ENCODE measurements at places on chromosomes 7 and 10.

DNA sequence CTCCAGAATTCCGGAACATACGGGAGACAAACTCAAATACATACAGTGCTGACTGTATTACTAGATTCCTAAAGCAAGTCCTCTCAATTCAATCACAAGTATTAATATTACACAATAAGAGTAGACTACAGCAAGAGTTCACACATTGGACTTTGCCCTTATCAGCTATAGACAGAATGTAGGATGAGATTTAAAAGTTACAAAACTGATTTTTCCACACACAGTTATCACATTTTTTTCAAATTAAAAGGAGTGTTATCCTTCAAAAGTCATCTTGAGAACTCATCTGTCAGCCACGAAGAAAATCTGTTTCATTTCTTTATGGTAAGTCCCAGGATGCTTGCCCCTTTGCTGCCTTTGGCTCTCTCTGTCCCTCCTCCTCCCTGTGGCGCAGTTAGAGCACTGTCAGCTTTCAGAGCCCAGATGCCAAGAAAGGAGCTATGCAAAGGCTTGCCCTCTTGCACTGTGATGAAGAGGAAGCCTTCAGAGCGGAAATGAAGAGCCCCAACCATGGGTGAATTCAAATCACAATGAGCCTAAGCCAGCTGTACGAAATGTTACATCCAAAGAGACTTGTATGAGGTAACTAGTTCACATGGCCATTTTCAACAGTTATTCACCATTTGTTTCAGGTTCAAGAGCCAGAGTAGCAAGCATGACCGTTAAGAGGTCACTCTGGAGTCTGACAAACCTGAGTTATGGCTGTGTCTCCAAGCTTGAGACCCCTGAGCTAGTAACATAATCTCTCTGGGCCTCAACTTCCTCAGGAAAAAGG lies 10.7 kb downstream of the NCOA4 start:
- DNase-seq: no peak

GRCh38 chr10:131946880-131947279 lies 34.8 kb downstream of the BNIP3 start:
- no peak for DNase-seq

- DNase-seq: no peak
Measured at GRCh38 chr7:81810476-81811155, 40.8 kb upstream of the HGF start.

GRCh38 chr10:34721208-34721840 lies 93.8 kb downstream of the PARD3 start:
- no peak for DNase-seq

DNA sequence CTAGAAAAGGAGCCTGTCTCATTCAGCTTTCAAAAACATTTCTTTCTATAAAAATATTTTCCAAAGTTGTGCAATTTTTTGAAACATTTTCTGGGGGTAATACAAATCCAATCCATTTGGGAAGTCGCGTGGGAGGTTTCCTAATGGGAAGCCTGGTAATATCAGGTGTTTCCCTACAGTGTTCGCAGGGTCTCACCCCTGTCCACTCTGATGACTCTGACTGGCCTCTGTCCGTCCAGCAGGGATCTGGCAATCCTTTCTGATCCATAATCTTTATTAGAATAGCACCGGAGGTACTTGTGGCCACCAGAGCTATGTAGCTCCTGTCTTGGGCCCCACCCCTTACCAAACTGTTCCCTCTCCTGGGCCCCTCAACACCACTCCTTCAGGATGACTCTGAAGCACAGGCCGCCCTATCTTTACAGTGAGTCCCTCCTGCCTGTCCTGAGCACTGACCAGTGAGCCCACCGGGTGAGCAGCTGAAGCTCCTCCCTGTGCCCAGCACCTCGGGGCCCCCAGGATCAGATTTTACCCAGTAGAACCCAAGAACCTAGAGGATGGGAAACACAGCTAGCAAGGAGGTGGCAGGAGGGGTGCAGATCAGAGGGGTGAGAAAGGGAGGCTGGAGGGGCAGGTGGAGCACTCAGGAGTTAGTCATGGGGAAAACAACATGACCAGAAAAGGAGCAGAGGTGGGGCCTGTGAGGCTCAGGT lies 84.8 kb downstream of the PTPRE start:
- no peak for DNase-seq

DNA sequence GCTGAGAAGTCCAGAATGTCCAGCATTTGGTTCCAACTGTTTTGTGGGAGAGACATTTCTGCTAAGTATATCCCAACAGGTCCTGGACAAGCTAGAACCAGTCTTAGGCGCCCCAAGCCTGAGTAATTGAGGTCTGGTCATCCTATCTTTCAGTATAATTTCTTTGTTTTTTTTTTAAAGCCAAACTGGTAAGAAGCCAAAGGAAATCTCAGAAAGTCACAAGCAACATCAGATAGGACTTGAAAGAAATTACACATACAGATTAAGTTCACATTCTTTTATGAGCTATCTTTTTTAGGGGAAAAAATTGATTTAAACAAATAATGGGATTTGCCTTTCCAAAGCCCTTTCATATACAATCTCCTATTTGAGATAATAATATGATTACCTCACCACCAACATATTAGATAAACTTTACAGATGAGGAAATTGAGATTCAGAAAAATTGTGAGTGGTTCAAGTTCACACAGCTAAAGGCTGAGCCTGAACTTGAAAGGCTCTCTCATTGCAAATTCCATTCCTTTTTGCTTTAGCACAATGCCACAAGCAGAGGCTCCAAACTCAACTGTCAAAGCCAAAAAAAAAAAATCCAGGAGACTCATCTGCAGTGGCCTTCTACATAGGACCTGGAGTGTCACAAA lies 15.0 kb downstream of the PDLIM1 start:
- no peak for DNase-seq

- no peak for DNase-seq
Measured at GRCh38 chr7:30859940-30860496, 51.6 kb upstream of the AQP1 start.

DNA sequence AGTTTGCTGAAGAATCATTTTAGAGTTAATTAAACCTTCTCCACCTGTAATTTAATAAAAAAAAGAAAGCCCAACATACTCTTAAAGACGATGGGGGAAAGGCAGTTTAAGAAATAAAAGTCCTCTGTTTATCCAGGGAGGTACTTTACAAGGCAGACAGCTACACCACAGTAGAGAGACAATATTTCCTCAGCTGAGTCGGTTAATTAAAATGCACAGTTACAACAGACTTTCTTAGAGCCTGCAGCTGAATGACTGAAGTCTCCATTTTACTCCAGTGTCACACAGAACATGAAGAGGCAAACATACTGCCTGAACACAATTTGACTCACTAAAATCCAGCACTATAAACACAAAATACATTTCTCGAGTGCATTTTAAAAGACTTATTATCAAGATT lies 15.1 kb downstream of the LRRTM3 start:
- no peak for DNase-seq

GRCh38 chr7:105250239-105250638 lies 138.5 kb downstream of the SRPK2 start:
- DNase-seq: no peak

GRCh38 chr10:131079314-131079713 lies 232.2 kb downstream of the TCERG1L start:
- DNase-seq: no peak

GRCh38 chr7:42931447-42931833 lies 534 bp downstream of the PSMA2 start:
- no peak for DNase-seq

DNA sequence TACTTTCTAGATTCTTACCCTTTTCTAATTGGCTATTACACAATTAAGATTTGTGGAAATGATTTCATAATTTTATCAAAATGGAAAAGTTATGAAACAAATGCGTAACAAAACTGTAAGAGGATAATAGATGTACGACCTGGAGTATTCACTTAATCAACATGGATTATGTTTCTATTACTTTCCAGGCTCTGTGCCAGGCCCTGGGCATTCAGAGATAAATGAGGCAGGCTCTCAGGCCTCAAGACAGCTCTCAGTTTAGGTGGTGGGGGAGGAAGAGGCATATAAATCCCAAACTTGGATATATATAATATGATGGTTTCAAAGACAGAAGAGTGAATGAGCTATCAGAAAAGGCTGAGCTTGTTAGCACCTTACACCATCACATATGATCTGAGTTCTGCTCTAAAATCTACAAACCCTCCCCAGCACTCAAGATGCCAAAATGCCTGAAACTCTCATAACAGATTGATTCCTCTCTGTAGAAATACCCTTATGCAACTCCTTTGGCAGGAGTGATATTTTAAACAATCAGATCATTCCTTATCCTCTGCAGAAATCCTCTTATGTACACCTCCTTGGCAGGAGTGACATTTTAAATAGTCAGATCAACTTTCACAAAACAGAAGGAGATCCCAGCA lies 42.5 kb downstream of the ACBD5 start:
- no peak for DNase-seq

DNA sequence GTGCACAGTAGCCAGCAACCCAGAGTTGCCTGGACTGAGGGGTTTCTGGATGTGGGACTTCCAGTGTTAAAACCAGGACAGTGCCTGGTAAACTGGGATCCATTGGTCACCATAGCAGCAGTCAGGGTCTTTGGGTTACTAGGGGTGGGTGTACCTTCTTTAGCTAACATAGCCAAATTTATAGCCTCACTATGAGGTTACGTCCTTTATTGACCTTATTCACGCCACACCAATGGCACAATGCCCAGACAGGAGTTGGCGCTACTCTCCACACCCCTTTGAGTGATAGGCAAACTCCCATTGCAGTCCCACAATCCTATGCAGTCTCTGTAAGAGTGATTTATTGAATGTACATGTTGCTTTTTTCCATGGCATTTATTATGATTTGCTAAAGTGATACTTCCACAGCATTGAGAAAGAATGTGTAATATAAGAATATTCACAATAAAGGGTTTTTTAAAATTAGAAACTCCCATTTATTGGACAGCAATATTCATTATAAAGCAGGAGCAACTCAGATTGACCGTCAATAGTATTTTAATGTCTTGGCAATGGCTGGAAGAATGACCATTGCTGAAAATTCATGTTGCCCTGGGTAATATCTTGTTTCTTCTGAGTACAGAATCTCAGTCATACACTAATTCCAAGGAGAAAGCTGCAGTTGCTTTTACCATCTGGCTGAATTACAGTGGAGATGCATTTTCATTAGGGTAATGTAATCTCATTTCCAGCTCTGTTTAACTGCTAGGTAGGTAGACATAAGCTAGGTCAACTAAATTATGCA lies 26.1 kb downstream of the IFIT5 start:
- no peak for DNase-seq

DNA sequence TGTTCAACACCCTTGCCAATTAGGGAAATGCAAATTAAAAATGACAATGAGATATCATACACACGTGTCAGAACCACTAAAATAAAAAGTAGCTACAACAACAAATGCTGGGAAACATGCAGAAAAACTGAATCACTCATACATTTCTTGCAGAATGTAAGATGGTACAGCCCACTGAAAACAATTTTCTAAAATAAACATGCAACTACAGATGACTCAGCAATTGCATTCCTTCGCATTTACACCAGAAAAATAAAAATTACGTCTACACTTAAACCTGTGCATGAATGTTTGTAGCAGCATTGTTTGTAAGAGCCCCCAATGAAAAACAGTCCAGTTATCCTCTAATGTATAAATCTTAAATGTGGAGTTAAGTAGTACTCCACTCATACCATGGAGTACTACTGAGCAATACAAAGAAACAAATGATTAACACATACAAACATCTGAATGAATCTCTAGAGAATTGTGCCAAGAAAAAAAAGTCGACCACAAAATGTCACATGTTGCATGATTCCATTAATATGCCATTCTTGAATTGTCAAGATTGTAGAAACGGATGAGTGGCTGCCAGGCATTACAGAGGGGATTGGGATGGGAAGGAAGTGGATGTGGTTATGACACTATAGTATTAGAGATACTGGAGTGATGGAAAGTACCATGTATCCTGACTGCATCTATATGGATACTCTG lies 134.6 kb upstream of the NPSR1 start:
- no peak for DNase-seq

DNA sequence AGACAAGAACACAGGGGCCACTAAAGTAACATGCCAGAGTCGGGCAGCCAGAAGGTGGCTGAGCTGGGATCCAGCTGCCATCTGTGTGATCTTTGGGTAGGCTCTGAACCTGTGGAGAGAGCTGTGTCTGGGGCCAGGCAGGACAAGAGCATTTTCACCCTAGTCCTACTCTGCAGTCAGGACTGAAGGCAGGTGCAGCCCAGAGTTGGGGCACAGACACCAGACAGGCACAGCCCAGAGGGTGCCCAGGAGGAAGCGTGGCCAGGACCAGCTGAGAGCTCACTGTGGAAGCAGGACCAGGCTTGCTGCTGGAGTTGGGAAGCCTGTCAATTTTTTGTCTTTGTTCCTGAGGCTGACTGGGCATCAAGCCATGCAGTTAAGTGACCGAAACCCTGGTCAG lies 113.6 kb downstream of the ADCY1 start:
- no peak for DNase-seq
